ENCODE measurements at places on chromosomes 2 and 18.

GRCh38 chr2:5782103-5782502 lies 89.9 kb downstream of the SOX11 start:
- DNase-seq = no peak

DNA sequence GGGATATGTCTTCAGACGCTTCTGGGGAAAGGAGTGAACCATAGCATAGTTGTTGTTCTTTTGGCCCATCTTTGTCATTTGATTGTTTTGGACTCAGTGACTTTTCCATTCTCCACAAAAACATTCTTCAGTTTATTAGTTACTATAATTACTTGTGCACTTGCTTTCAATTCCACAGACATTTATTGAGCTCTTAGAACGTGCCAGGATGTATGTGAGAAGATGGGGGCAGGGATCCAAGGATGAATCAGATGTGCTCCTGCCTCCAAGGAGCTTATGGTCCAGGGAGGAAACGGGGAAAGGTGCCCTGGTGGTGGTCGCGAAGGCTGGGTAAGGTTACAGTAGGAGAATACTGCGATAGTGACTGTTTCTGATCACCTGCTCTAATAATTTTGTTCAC lies 6.9 kb upstream of the SLC4A3 start:
- DNase-seq = no peak

DNA sequence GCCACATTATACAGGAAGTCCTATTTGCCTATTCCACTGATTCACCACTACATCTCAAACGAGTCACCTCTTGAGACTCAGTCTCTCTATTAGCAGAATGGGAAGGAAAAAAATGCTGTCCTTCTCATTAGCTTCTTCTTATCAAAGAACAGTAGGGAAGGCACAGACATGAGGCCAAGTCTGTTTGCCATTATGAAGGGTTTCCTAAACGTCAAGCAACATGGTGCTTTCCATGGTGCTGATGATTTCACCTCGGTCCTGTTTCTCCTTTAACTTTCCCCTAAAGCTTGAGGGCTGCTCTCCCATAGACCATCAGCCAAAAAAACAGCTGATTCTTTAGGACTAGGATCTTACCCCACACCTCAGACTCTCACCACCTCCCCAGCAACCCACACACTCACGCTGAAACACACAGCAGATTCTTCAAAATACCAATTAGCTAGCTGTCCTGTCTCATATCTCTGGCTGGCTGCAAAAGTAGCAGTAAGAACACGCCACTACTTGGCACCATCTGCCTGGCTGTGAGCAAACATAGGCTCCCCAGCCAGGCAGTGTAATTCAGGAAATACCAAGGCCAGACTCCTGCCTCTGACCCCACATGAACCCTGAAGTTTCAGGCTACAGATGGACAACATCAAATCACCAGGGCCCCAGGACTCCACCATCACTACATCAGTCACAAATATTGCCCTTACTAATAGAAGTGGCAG lies 30.5 kb downstream of the GALNT14 start:
- DNase-seq = no peak

DNA sequence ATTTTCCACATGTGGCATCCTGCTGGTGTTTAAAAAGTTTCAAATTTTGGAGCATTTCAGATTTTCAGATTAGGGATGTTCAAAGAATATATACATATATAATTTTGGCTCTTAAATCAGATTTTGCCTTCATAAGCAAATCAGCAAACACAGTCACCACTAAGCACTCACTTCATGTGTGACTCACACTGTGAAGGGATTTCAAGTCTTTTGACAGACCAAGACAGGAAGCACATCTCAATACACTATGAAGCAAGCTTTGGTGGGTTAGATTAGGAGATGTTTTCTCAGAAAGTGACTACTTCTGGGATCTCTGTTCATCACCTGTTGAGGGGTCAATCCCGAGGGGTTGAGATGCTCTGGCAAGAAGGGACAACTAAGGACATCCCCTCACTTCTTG lies 227.8 kb upstream of the RBBP8 start:
- DNase-seq = no peak

- DNase-seq = no peak
Observed at GRCh38 chr2:237898057-237898414, 38.6 kb downstream of the RAMP1 start.

DNA sequence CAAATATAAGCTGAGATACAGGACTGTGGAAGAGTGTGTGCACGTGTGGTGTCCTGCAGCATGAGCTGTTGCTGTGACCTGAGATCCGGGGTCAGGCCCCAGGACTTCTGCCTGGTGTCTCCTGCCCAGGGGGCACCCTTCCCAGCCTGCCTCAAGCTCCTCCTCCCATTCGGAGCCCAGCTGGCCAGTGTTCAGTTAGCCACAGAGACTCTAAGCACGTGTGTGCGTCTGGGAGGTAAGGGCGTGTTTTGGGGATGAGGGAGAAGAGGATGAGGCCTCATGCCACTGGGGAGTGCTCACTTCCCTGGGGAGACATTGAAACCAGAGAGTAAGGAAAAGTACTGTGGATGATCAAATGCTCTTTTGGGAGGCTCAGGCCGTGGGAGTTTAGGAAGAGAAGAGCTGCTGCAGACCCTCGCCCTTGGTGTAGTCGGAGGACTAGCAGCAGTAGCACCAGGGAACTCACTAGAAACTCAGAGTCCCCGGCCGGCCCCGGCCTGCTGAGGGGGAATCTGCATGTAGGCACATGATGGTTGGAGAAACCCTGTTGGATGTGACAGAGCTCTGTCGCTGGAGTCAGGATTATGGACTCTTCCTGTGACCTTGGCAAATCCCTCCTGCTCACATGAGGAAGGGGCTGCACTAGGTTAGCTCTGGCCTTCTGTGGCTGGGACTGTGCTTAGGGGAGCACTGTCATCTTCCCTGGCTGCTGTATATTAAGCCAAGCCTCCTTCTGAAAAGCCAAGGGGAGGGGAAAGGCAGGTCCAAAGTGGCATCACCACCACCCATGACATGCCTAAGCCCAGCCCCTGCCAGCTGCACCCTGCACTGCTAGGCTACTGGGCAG lies 231.1 kb downstream of the DYSF start:
- no peak for DNase-seq

DNA sequence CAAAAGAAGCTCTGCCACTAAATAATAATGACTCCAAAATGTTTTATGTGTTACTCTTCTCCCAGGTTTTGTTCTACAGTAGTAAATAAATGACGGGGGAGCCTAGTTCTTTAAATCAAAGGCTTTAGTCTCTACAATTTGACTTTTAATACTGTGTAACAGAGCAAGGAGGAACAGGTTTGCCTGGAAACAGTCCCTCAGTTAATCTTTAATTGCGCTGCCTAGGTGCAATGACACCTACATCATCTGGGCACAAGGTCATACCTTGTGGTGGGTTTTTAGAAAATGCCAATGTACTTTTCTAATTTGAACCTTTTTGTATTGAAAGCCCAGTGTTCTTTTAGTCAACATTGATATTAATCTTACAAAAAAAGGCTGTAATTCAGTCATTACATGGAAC lies 287.3 kb upstream of the SETBP1 start:
- no peak for DNase-seq

DNA sequence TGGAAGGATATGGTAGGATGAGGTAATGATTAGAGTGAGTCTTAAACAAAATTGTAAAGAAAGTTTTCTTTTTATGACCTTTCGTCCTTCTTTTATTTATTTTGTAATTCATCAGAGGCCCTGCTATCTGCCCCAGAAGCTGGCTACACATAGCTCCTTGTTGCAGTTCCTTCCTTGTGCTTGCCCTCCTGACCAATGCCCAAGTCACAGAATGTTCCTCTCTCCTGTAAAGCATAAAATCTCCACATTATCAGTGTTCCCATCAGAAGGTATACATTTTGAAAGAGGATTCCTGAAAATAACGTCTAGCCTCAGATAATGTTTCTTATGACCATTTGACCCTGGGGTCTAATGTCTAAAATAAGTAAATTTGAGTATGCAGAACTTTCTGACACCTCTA lies 78.3 kb downstream of the RND3 start:
- no peak for DNase-seq

DNA sequence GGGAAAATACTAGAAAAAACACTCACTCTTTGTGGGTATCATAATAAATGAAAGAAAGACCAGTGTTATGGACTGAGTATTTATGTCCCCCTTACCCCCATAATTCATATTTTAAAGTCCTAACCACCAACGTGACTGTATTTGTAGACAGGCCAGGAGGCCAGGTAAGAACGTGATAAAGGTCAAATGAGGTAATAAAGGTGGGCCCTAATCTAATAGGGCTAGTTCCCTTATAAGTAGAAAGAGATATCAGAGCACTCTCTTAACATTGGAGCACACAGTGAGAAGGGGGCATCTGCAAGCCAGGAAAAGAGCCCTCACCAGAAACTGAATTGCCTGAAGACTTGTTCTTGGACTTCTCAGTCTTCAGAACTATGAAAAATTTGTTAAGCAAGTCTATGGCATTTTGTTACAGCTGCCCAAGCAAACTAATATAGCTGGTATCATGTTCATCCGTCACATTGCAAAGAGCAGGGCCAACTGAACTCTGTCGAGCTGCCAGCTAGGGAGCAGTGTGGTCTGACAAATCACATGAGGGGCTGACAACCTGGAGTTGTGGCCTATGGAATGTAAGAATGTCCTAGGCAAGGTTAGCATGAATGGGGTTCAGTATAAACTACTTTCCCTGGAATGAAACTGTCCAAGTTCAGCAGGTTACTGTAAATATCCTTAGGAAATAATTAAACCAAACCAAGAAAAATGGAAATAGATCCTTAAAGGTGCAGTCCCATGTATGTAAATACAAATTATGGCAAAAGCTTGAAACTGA lies 280.9 kb downstream of the ZNF385B start:
- DNase-seq = no peak

Measured in NCI-H1436 (cell line).